ENCODE measurements at places on chromosomes 12 and 14.

DNA sequence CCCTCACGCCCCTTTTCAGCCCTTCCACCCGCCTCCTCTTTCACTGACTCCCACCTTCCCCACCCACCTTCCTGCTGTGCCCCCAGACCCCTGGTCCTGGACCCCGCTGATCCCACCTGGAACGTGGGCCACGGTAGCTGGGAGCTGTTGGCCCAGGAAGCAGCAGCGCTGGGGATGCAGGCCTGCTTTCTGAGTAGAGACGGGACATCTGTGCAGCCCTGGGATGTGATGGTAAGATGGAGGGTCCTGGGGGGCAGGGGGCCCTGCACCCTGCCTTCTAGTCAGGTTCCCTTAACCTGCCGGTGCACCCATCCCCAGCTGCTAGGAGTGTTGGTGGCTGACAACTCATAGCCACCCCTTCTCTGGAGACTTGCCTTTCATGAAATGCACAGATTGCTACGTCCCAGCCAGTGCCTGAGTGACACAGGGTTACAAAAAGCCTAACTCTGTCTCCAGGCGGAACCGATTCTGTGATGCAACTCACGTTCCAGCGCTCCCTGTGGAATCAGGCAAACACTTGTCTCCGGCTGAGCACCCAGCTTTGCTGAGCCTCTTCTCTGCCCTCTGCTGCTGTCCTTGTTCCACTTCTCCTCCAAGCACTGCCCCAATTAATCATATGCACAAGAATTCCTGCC is 15.0 kb upstream of the OAS2 start:
- no peak for DNase-seq

GRCh38 chr12:56572288-56572687 is 50.7 kb downstream of the RBMS2 start:
- DNase-seq = no peak

DNA sequence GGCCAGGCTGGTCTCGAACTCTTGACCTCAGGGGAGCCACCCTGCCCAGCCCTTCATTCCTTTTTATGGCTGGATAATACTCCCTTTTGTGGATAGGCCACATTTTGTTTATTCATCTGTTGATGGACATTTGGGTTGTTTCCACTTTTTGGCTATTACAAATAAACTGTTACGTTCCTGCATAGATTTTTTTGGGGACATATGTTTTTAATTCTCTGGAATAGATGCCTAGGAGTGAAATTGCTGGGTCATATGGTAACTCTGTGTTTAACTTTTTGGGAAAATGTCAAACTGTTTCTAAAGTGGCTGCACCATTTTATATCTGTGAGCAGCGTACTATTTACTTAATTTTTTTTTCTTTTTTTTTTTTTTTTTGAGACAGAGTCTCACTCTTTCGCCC is 9.8 kb downstream of the KMT5A start:
- no peak for DNase-seq

DNA sequence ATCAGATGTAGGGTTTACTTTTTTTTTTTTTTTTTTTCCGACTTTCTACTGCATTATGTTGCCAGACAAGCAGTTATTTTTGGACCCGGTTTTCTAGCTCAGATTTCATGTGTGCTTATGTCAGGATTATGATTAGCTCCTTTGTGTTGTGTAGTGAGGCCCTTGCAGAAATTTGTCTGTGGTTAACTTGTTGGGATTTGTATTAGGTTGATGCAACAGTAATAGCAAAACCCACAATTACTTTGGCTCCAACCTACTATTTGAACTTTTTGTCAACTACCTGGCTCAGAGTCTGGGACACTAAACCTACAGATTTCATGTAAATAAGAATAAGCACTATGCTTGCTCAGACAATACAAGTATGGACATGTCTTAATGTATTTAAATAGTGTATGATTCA is 44.1 kb upstream of the KCNJ8 start:
- DNase-seq = no peak

DNA sequence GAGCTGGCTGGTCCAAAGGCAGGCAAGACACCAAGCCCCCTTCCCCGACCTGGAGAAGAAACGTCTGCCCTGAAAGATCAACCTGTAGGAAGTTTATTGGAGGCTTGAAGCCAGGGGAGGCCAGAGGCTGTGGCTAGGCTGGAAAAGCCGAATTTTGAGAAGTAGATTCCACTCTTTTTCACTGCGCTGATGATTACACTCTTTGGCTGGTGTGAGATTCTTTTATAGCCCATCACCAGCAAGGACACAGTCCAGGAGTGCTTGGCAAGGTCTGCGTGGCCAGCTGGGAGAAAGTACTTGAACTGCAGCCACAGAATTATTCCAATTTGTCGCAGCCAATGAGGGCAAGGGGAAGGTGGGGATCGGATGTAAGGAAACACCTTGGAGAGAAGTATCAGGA is 45.0 kb downstream of the SYNE3 start:
- no peak for DNase-seq

Measured in activated T-cell treated with anti-CD3 and anti-CD28 coated beads, Interleukin-2, amount 50 U/mL, for 48 hours (primary cell).